ENCODE measurements at places on chromosomes 11 and 22.
A peak's percentile ranks its signal among the peaks of the same experiment; 100 is the strongest.

- DNase-seq, result no peak
These were observed 162.1 kb upstream of the RASSF10 start for GRCh38 chr11:12846786-12847615.

- DNase-seq, result no peak
These were observed 131.9 kb downstream of the WNT7B start for GRCh38 chr22:45845076-45845487.

DNA sequence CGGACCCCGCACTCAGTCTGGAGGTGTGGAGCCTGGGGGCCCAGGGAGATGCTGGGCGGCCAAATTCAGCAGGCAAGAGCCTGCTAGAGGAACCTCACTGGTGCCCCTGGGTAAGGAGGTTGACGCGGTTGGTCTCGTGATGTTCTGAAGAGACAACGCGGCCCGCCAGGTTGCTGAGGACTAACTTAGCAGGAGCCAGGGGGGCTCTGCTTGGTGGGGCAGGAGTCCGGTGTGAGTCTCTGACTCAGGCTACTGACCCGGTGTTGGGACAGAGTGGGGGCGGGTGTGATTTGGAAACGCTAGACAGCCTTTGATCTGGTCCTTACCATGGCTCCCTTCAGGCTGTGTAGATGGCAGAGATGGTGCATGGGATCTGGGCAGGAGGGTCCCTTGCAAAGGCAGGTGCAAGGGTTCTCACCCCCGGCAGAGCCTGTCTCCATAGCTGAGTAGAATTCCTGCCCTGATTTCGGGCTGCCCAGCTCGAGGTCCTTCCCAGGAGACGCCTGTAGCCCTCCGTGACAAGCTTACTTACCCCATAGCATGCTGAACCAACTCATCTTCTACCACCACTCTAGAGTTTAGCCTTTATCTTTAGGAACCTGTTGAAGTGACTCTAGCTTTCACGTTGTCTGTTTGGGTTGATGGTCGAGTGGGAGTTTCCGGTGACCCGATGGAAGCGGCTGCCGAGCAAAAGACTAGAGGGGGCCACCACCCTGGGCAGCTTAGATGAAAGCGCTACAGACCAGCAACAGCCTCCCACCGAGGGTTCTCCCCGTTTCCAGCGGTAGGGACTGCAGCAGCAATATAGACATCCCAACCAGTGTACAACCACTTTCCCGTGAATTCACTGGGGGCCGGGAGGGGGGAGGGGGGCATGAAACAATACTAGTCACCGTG is 38.4 kb downstream of the KCNC1 start:
- no peak for DNase-seq

- peak; percentile 82 for DNase-seq
These were observed at the start of gene CASP1 for GRCh38 chr11:105034813-105035620. CASP1 (minus strand) TSS chr11:105035144; CDS start chr11:105035113, 31 bp downstream.

DNA sequence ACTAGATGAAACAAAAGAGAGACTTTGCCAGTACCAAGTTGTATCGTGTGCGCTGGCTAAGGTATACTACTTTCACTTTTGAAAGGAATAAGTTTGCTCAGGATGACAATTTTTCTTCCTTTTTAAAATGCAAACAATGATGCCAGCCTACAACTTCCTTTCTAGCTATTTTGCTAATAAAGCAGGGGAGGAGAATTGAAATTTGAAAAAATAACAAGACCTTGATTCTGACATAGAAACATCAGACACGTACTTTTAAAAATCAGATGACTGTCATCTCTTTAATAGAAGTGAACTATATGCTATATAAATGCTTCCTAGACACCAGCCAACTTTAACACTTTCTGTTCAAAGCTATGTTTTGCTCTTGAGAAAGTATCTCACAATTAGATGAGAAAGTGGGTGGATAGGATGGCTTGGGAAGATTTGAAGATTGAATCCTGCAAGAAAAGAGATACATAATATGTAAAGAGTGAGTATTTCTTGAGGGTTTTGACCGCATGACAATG is 41.7 kb upstream of the BLID start:
- no peak for DNase-seq

DNA sequence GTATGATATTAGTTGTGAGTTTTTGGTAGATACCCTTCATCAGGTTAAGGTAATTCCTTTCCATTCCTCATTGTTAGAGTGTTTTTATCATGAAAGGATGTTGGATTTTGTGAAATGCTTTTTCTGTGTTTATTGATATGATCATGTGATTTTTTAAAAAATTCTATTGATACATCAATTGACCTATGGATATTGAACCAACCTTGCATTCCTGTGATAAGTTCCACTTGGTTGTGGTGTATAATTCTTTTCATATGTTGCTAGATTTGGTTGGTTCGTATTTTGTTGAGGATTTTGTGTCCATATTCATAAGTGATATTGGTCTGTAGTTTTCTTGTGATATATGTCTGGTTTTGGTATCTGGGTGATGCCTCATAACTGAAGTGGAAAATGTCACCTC is 6.7 kb downstream of the ANKRD13D start:
- no peak for DNase-seq

DNA sequence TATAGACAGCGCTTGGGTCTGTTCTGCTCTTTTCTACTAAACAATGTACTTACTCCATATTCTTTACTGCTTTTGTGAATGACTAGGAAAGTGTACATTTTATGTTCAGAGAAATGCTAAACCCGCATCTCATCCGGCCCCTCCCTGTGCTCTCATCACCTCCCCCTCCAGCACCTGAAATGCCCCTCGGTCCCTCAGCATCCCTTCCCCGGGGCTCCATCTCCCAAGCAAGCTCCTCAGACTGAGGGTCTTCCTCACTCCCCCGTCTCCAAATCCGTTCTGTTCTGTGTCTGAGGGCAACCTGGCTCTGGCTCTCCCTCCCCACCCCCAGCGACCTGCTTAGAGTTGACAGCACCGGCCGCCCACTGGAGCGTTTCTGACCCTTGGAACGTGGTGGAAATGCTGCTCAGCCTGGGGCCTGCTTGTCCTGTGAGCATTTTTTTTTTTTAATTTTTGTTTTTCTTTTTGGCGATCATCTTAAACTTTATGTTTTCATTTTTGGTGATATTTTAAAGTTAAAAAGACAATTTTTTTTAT is 1.4 kb downstream of the SELENOO start:
- no peak for DNase-seq

GRCh38 chr11:64461081-64461480 is 102.1 kb downstream of the RPS6KA4 start:
- no peak for DNase-seq

- DNase-seq, result no peak
These were observed 2.5 kb downstream of the OSBPL5 start for GRCh38 chr11:3162410-3163240.

DNA sequence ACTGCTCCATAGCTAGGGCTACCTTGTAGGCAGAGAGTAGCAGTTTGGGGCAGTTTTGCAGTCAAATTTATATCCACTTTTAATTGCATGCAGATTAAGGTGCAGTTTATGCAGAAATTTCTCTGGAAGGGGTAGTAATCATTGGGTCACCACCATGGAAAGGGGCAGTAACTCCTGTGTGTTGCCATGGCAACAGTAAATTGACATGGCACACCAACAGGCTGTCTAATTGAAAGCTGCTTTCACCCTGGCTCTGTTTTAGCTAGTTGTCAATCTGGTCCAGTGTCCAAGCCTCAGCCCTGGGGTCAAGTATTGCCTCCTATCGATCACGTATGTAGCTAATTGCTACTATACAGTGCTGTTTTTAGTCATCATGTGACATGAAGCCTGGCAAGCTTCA is 786.1 kb upstream of the CNTN5 start:
- no peak for DNase-seq

GRCh38 chr11:65055538-65055937 is 2.8 kb downstream of the NAALADL1 start:
- DNase-seq, result no peak

DNA sequence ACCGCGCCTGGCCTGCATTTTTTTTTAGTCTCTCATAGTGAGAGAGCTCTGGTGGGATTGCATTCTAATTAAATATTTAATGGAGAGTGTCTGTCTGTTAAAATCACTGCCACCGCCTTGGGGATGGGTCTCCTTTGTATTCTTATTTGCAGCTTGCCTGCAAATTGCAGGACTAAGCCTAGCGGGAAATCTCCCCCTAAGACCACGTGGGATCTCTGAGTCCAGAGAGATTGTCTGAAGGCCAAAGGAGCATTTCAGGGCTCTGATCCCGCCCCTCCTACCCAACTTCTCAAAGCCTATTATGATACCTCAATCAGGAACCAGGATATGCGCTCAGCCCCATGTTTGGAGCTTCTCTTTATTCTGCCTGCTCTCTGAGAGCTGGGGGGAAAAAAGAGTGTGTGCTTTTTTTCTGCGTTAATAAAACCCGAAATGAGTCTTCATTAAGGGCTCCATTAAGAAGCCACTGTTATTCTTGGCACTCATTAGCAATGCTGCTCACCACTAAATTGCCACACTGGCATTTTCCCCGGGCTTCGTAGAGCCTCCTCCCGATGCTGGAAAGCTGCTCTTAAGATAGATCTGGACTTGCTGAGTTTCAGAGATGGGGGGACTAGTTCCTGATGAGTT is 92.9 kb upstream of the THY1 start:
- DNase-seq, result no peak

All from AG10803 (cell line).